ENCODE measurements at places on chromosomes 7 and 10. TPM values are rescaled to one million over a fixed set of nuclear protein-coding genes. Genes with fewer than 3 reads are reported as not detected.

Gene KLF14
- not detected for total RNA-seq

Gene INMT
- total RNA-seq, result not detected

Gene SFTPA1
- total RNA-seq, result not detected

Gene CHAT
- 0.63 TPM for total RNA-seq

Gene NUP205
- total RNA-seq, result 68.2 TPM

Gene ABCC2
- 0.63 TPM for total RNA-seq

Gene UNCX
- not detected for total RNA-seq

Measured in parietal lobe (tissue), 2 donors.